RWPE1 (cell line): ENCODE measurements at places on chromosomes 11 and 22.
A peak's percentile ranks its signal among the peaks of the same experiment; 100 is the strongest.

- no peak for DNase-seq
Observed at GRCh38 chr11:132993991-132994502, 538.3 kb downstream of the OPCML start.

DNA sequence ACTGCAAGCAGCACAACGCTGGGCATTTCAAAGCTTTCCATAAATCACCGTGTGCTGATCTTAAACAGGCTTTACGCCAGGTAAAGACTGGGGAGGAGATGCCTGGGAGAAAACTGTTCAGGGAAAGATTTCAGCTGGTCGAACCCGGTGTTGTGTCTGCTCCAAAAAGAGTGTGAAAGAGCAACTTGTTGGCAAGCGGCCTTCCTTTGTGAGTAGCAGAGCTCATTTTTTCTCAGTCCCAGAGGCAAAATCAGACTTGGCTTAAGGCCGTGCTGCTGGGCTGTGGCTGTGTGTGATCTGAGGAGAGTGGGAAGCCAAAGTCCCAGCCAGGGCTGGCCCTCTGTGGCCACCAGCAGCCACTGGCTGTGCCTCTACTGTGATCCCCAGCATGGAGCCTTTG, 75.7 kb upstream of the E2F8 start:
- DNase-seq, result no peak

- DNase-seq, result no peak
Observed at GRCh38 chr11:68691402-68691784, 7.0 kb downstream of the GAL start.

DNA sequence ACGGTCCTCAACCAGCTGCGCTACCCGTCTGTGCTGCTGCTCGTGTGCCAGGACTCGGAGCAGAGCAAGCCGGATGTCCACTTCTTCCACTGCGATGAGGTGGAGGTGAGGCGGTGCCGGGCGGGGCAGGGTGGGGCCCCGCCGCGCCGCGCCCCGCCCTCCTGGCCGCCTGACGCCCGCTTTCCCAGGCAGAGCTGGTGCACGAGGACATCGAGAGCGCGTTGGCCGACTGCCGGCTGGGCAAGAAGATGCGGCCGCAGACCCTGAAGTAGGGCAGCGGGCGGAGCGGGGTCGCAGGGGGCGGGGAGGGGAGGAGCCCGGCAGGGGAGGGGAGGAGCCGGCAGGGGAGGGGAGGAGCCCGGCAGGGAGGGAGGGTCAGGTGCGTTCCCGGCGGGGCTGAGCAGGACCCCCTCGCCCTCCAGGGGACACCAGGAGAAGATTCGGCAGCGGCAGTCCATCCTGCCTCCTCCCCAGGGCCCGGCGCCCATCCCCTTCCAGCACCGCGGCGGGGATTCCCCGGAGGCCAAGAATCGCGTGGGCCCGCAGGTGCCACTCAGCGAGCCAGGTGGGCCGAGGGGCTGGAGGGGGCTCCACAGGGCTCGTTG, 14.7 kb downstream of the EPS8L2 start:
- no peak for DNase-seq

DNA sequence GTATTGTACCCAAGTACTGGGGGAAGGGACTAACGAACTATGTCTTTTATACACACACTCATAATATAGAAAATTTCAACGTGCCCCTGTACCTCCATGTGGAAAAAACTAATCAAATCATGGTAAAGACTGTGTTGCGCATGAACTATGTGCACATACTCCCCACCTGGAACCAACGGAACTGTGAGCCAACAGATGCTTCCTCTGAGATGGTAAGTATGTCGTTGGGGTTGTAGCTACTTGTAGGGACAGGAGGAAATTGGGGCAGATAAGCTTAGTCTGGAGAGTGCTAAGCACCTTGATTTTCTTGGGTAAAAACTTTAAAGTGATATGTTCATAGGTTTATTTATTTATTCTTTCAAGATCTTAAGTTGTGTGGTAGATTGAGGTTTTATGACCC, 40.1 kb downstream of the GLYAT start:
- DNase-seq, result no peak

GRCh38 chr22:35821654-35822053, 104.0 kb downstream of the APOL5 start:
- no peak for DNase-seq

DNA sequence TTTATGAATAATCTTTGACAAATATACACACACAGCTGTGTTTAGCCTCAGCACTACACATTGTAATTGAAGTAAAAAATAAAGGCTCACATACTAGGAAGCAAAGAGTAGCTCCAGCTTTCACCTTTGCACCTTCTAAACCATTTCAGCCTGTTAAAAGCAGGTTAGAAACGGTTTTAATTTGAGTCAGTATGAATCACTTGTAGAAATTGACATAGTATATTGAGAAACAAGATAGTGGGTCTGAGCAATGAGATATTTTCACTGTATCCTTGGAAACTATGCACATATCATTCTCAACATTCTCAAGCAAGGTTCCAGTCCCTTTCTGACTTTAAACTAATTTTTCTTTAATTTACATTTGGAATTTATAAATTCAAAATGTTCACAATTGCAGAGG, 380.3 kb downstream of the AASDHPPT start:
- DNase-seq, result peak; percentile 60

DNA sequence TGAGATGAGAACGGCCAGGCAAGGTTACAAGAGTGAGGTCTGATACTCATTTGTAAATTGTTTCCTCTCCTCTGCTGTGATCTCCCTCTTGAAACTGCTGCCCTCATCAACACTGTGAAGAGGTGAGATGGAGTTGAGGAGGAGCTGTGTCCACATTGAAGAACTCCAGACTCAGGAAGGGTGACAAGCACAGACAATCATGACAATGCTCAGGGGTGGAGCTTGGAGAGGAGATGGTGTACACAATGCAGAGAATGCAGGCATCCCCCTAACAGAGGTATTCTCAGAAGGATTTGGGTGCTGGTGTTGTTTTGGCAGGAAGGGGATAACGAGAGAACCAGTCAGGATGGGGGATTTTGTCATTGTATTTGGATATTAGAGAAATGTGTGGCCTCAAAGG, 21.5 kb upstream of the MMP7 start:
- no peak for DNase-seq

DNA sequence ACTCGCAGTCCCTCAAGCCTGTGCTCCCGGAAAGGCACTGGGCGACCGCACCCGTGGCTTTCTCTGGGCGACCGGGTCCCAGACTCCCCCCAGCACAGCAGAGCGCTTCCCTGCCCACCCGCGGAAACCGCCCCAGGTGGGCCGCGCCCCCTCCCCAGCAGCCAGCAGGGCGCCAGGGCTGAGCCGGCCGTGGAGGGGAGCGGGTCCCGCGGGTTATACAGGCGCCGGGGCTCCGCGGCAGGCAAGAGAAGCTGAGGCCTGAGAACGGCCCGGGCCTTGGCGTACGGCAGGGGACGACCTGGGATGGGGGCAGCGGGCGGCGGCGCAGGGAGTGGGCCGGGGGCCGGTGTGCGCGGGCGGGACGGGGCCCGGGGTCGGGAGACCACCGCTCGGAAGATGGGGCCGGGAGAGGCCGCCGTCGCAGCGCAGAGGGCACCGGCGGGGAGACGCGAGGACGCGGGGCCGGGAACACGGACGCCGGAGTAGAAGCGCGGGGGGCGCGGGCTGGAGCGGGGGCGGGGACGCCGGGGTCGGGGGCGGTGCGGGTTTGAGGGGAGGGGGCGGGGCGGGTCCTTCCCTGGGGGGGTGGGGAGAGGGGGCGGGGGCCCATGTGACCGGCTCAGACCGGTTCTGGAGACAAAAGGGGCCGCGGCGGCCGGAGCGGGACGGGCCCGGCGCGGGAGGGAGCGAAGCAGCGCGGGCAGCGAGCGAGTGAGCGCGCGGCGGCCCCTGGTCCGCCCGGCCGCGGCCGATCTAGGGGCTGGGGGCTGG, at the start of gene MDK:
Gene MDK (plus strand): TSS at position 622 of the 771 bp plus-strand sequence. CDS start 389 bp downstream, outside the sequence.
- no peak for DNase-seq

- DNase-seq, result no peak
Observed at GRCh38 chr11:117255966-117256365, 23.5 kb downstream of the RNF214 start.

DNA sequence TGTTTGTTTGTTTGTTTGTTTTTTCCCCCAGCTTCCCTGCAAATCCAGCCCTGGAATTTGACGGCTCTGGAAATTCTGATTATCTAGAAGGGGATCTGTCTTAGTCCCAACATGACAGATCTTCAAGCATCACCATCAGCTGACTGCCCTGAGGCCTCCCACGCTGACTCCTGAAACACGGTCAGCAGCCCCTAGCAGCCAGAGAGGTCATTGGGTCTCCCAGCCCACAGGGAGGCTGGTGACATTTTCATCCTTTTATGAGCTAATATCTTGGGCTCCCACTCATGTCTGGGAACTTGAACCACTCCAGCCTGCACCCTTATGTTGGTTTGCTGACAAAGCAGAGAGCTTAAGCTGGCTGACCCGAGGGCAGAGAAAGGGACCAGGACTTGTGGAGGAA, 66.0 kb upstream of the TIMP3 start:
- no peak for DNase-seq

DNA sequence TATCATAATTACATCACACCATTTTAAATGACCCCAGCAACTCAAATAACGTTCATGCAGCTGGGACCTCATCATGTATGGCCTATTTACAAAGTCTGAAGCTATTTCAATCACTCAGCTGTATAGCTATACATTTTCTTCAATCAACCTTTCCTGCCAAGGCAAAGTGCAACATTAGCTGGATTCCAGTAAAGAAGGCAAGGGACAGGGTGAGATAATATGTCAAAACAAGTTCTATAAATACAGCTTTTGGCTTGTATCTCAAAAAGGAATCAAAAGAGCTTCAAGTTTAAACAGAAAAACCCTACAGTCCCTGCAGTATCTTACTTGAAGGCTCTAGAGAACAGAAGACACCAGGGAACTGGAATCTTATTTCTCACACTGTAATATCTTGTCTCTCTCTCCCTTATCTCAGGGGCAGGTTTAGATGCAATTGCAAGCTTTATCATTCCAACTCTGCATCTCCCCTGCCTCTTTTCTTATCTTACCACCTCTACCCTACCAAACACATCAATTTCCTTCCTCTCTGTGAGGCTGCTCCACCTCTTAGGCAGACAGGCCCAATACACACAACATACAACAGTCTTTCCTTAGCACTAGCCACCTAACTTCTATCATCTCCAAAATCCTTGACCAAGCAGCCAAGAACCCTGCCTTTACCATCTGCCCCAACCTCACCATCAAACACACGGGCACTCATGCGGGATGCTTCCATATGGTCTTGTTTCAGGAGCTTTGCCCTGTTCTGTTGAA, 34.5 kb downstream of the CELF1 start:
- DNase-seq, result no peak

GRCh38 chr11:134584001-134584561, 172.0 kb upstream of the B3GAT1 start:
- DNase-seq, result no peak

GRCh38 chr11:123214396-123214795, 19.3 kb upstream of the CLMP start:
- no peak for DNase-seq

DNA sequence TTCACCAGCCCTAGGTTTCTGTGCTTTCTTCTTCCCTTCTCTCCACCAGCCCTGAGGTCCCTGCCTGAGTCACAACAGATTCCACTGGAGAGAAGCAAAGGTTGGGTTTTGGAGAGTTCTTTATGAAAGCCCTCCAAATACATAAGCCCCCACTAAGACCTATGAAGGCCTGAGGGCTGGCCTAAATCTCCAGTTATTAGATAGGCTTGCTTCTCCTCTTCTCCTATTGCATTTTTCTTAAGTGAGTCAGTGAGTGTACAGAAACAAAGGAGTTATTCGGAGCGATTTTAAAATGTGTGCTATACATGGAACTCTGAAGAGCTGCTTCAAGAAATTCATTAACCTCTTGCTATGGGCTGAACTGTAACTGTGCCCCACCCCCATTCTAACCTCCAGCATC, 1057.3 kb downstream of the OPCML start:
- no peak for DNase-seq

- DNase-seq, result no peak
Observed at GRCh38 chr22:39898997-39899396, 1.9 kb upstream of the GRAP2 start.

- DNase-seq, result no peak
Observed at GRCh38 chr22:35126993-35127392, 61.0 kb downstream of the ISX start.

DNA sequence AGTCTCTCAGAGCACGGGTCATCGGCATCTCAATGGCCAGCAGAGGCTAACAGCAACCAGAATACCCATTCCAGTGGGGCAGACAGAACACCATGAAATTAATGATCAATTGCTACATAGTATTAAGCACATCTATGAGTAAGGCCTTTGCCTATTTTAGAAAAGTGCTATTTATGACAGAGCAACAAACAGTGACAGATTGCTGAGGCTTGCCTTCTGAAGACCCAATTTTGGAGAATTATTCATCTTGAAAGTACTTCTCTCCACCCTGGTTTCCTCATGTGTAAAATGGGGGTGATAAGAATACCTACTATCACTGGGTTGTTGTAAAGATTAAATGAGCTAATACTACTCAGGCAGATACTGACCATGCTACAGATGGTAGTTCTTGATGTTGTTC, 232.7 kb downstream of the TENM4 start:
- DNase-seq, result no peak

DNA sequence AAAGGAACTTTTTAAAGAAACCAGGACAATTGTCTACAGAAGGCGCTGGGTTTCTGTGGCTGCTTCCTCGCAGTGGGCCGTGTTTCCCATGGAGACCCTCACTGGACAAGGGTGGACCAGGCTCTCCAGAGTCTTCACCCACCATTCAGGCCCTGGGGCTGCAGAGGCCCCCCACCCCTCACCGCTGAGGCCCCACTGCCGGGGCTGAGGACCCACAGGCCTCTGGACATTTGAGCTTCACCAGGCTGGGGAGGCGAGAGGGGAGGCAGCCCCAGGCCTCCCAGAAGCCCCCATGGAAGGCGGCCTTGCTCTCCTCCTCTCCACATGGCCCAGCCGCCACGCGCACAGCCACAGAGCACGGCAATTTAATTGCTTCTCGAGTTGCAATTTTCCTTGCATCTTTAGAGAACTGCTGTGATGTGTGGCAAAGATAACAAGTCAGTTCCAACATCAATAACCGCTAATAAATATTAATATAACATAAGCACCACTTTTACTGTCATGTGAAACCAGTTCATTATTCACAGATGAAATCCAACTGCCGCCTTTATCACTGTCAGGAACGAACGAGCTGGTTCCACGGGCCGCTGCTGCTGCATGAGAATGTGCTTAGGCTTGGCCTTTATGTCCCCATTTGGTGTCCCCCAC, 81.0 kb downstream of the PHF21B start:
- DNase-seq, result no peak

- DNase-seq, result peak; percentile 37
Observed at GRCh38 chr11:19953909-19954308, 206.4 kb downstream of the DBX1 start.

DNA sequence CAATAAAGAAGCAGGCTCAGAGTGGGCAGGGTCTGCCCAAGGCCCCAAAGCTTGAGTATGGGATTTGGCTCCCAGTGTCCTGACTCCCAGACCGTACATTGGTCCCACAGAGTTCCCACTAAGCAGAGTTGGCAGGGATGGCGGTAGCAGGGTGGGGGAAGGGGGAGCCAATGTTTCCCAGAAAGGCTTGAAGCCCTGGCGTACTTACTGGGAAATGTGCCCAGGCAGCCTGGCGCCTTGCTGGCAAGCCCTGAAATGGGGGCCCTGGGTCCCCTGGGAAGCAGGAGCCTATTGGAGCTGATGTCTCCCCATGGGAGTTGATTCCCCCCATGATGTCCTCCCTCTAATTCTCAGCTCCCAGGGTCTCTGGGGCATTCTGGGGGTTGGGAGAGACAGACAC, 9.3 kb downstream of the ARHGEF17 start:
- DNase-seq, result no peak
